ENCODE measurements at places on chromosomes 3 and 15.

- no peak for DNase-seq
These were observed 814.6 kb downstream of the AGBL1 start for GRCh38 chr15:86894269-86894668.

DNA sequence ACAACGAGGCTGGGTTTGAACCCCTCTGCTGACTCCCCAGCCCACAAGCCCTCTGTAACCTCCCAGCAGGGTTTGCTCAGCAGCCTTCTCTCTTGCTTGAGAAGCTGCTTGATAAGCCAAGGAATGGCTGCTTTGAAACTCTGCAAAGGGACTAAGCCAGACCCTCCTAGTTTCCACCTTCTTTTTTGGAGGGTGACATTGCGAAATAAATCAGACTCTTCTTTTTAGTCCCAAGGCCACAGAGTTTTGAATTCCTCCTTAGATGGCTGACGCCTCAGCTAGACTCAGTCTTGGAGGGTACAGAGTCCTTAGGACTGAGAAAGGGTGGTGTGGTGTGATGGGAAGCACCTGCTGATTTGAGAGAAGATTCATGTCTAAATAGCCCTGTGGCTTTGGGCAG, 1.2 kb downstream of the TGM4 start:
- DNase-seq, result no peak

DNA sequence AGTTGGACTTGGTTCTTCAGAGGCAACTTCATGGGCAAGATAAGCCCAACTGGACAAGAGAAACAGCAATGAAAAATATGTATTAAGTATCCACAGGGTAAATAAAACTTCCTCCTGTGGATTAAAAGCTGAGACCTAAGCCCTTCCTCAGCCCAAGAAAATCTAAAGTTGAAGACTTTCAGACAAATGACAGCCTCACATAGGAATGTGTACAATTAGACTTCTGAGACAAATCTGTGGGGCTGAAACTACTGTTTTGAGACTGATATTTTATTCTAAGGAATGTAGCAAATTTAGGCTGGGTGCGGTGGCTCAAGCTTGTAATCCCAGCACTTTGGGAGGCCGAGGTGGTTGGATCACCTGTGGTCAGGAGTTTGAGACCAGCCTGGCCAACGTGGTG, 74.2 kb upstream of the IL12A start:
- no peak for DNase-seq

DNA sequence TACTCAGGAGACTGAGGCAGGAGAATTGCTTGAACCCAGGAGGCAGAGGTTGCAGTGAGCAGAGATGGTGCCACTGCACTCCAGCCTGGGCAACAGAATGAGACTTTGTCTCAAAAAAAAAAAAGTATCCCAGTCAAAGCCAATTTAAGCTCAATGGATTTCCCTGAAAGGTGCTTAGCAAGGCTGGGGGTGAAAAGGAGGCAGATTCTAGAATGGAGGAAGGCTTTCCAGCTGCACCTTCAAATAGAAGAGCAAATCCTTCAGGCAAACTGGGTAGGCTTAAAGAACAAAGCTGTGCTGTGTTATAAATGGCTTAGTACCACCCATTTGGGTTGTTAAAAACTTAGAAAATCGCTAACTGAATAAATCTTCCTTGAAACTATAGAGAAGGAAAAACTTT, 3.0 kb upstream of the IFT57 start:
- no peak for DNase-seq

DNA sequence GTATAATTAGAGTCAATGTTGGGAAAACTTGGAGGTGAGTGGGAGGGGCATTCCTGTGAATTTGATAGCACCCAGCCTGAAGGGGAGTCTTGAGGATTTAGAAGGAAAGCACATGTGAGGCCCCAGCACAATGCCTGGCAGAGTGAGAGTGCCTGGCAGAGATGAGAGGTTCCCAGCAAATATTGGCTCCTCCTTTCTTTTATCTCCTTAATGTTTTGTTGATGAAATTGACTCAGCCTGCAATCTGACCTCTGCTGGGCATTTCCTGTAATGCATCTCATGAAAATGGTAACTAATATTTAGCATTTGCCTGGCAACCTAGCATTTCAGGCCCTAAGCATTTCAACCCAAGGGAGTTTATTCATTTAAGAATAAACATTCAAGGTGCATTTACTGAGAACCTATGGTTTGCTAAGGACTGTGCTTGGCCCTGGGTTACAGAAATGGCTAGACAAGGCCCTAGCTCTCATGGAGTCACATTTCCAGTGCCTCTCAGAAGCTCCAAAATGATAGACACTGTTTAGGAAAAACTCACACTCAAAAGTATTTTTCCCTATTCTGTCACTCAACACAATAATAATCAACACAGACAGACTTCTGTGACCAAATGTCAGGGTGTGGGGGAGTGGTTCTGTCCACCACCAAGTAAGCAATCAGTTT, 19.0 kb downstream of the PDHB start:
- DNase-seq, result peak; percentile 28
